Hippocampal formation (tissue), 2 donors: ENCODE measurements at places on chromosomes 2 and 18.

GRCh38 chr2:195633974-195634373, 23.1 kb upstream of the SLC39A10 start:
- DNase-seq, result no peak

- DNase-seq, result peak; percentile 81
Observed at GRCh38 chr2:104755026-104755878, 98.7 kb upstream of the POU3F3 start.

DNA sequence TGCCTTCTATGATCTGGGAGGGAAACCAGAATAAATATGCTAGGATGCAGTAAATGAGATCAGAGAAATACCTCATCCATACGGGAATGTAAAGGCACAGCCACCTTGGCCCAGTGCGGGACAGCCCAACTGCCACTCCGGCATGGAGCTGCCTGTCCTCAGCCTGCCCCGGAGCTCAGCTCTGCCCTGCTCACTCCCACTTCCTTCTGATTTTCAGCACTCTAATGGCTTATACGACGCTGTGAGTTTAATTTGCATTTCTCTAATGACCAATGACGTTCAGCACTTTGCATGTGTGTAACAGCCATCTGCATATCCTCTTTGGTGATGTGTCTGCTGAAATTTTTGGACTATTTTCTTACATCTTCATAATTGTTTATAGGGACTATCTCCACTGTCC, 172.5 kb upstream of the RAB6C start:
- no peak for DNase-seq

- DNase-seq, result no peak
Observed at GRCh38 chr2:45891719-45892424, 240.4 kb downstream of the PRKCE start.

GRCh38 chr18:2846636-2847316, at the start of gene EMILIN2:
Gene EMILIN2 (plus strand): TSS chr18:2847006. CDS start chr18:2847189, 183 bp downstream.
- DNase-seq, result no peak
